Left ventricle myocardium inferior (tissue), 1 donor: ENCODE measurements at places on chromosomes 11 and 22.

- H3K4me1 ChIP-seq: peaks cover 21% of the 10 kb centered on the region
- no peak overlapping the region for H3K27ac ChIP-seq
- H3K27me3 ChIP-seq: peaks cover 92% of the 10 kb centered on the region
- H3K4me3 ChIP-seq: no peak overlapping the region
Observed at GRCh38 chr11:17736930-17737817, 2.6 kb downstream of the KCNC1 start.

- no peaks in the 10 kb centered on the region for H3K27me3 ChIP-seq
- H3K4me3 ChIP-seq: no peak overlapping the region
- DNase-seq: no peak
- H3K4me1 ChIP-seq: peaks cover 78% of the 10 kb centered on the region
- H3K36me3 ChIP-seq: no peaks in the 10 kb centered on the region
Observed at GRCh38 chr11:63666874-63667273, 4.3 kb downstream of the ATL3 start.

DNA sequence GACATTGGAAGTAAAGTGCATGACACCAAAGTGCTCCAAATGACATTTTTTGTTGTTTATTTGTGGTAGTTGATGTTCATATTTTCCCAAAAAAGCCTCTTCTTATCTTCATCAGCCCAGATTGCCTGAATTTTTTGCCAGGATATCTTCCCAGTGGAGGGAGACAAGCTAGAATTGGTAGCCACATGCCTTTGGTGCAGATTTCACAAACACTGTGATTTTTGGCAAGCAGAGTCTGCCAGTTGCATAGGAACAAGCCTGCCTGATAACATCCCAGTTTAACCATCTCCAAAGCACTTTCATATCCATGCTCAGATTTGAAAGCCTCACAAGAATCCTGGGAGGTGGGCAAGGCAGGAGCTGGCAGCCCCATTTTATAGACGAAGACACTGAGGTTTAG, 102.3 kb upstream of the SYT13 start:
- H3K27me3 ChIP-seq: peaks cover 71% of the 10 kb centered on the region
- no peak overlapping the region for H3K27ac ChIP-seq
- no peaks in the 10 kb centered on the region for H3K4me1 ChIP-seq
- no peaks in the 10 kb centered on the region for H3K36me3 ChIP-seq

DNA sequence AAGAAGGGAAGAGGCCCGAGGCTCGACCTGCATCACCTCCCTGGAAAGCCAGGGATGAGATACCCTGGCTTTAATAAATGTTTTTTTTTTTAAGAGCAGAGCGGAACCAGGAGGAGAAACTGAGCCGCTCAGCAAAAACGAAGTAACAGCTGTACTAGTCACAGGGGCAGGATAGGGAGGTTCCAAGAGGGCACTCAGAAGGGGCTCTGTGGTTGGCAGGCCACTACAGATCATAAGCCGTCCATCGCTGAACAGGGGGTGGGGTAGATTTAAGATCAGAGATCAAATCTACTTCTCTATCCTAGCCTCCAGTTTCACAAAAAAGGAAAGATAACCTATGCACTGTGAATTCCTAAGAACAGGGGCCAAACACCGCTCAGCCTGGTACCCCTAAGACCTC, 625 bp downstream of the EIF3D start:
- H3K27ac ChIP-seq: peak overlapping the region; percentile 94
- no peak for DNase-seq
- H3K4me1 ChIP-seq: peaks cover 25% of the 10 kb centered on the region
- H3K27me3 ChIP-seq: no peaks in the 10 kb centered on the region
- H3K36me3 ChIP-seq: peaks cover 37% of the 10 kb centered on the region

- DNase-seq: no peak
- H3K27ac ChIP-seq: no peak overlapping the region
- H3K36me3 ChIP-seq: no peaks in the 10 kb centered on the region
- no peak overlapping the region for H3K4me3 ChIP-seq
- no peaks in the 10 kb centered on the region for H3K27me3 ChIP-seq
Observed at GRCh38 chr11:63621071-63621470, 6.8 kb upstream of the PLAAT3 start.

GRCh38 chr11:116742104-116742503, 30.7 kb downstream of the BUD13 start:
- DNase-seq: no peak
- H3K4me3 ChIP-seq: no peak overlapping the region
- H3K27me3 ChIP-seq: no peaks in the 10 kb centered on the region
- H3K27ac ChIP-seq: no peak overlapping the region

GRCh38 chr11:79030448-79030847, 410.4 kb downstream of the TENM4 start:
- no peak for DNase-seq
- no peak overlapping the region for H3K4me3 ChIP-seq
- no peak overlapping the region for H3K27ac ChIP-seq

DNA sequence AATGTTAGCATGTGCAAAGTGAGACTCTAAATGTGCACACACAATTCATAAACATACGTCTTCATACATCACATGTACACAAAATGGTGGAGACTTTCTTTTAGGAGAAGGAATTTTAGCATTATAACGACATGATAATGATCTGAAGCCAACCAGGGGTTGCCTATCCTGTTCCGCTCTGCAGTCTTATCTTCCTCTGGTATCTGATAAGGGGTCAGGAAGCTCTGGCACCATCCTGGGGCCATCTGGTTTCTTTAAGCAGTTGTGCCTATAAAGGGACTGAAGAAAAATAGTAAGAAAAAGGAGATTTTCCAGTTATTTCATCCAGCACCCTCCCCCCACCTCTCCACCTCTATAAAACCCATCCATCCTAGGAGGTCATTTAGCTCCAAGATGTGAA, 5.8 kb upstream of the NUP50 start:
- peaks cover 17% of the 10 kb centered on the region for H3K36me3 ChIP-seq
- no peaks in the 10 kb centered on the region for H3K27me3 ChIP-seq
- H3K27ac ChIP-seq: no peak overlapping the region
- H3K4me1 ChIP-seq: peaks cover 14% of the 10 kb centered on the region
- DNase-seq: no peak
- H3K4me3 ChIP-seq: no peak overlapping the region

GRCh38 chr11:64611869-64612646, 21.0 kb downstream of the SLC22A12 start:
- DNase-seq: no peak
- peaks cover 6% of the 10 kb centered on the region for H3K4me1 ChIP-seq
- peaks cover 31% of the 10 kb centered on the region for H3K27me3 ChIP-seq
- no peak overlapping the region for H3K4me3 ChIP-seq
- no peak overlapping the region for H3K27ac ChIP-seq
- no peaks in the 10 kb centered on the region for H3K36me3 ChIP-seq

GRCh38 chr22:30564045-30564760, 10.3 kb downstream of the GAL3ST1 start:
- H3K4me3 ChIP-seq: no peak overlapping the region
- H3K27ac ChIP-seq: no peak overlapping the region
- peaks cover 73% of the 10 kb centered on the region for H3K27me3 ChIP-seq
- H3K4me1 ChIP-seq: no peaks in the 10 kb centered on the region
- H3K36me3 ChIP-seq: no peaks in the 10 kb centered on the region
- no peak for DNase-seq

GRCh38 chr11:78666675-78667160, 92.1 kb upstream of the NARS2 start:
- peaks cover 32% of the 10 kb centered on the region for H3K27me3 ChIP-seq
- no peak overlapping the region for H3K4me3 ChIP-seq
- no peaks in the 10 kb centered on the region for H3K36me3 ChIP-seq
- H3K4me1 ChIP-seq: no peaks in the 10 kb centered on the region
- no peak overlapping the region for H3K27ac ChIP-seq
- DNase-seq: no peak

DNA sequence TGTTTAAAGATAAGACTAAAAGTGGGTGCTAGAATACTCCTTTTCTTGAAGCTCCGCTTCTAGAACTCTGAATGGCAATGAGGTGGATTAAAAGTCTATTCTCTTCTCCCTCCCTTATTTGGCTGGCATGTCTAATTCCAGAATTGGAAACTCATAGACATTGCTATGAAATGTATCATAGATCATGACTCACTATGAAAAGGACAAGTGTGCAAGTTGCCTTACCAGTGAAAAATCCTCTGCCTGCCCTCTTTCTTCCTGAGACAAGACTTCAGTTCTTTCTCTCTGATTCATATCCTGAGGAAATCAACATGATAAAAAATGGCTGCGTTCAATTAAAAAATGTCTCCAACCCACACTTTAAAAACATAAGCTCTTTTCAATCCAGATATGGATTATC, 73.2 kb upstream of the BLID start:
- no peak overlapping the region for H3K4me3 ChIP-seq
- no peaks in the 10 kb centered on the region for H3K27me3 ChIP-seq
- peak overlapping the region; percentile 59 for H3K27ac ChIP-seq
- DNase-seq: no peak

GRCh38 chr11:22543261-22543660, 82.4 kb downstream of the FANCF start:
- no peak for DNase-seq
- no peak overlapping the region for H3K4me3 ChIP-seq
- no peaks in the 10 kb centered on the region for H3K4me1 ChIP-seq
- H3K27ac ChIP-seq: no peak overlapping the region

DNA sequence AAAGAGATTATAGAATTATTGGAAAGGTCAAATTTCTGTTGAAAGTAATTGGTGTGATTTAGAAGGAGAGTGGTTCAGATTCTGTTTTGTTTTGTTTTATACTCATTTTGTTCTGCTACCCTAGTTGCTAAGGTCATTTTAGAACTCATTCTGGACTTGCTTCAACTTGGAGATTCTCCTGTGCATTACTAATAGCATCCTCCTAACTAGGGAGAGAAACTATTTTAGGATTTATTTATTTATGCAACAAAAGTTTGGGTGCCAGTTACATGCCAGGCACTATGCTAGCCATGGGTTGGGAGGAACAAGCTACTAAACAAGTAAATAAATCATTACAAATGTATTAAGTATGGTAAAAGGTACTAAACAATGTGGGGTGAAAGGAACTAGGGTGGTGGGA, 84.0 kb downstream of the YAP1 start:
- H3K36me3 ChIP-seq: no peaks in the 10 kb centered on the region
- H3K4me1 ChIP-seq: peaks cover 46% of the 10 kb centered on the region
- DNase-seq: no peak

DNA sequence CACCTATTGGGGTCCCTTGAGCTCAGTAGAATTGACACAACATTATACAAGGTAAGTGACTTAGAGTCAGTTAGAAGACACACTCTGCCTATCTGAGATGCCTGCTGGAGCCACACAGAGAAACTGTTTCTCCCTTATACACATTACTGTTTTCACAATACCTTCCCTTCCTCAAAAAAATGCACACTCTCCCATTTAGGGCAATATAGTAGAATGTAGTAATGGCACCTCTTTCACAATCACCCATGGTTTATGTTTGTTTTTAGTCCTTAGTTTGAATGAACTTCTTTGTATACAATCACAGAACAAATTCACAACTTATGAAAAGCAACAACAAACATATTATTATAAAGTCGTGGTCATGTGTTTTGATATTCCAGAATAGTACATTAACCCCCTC, 14.3 kb downstream of the OR52H1 start:
- DNase-seq: no peak
- H3K27me3 ChIP-seq: no peaks in the 10 kb centered on the region
- H3K4me3 ChIP-seq: no peak overlapping the region
- H3K27ac ChIP-seq: no peak overlapping the region
- peaks cover 3% of the 10 kb centered on the region for H3K4me1 ChIP-seq
- no peaks in the 10 kb centered on the region for H3K36me3 ChIP-seq

DNA sequence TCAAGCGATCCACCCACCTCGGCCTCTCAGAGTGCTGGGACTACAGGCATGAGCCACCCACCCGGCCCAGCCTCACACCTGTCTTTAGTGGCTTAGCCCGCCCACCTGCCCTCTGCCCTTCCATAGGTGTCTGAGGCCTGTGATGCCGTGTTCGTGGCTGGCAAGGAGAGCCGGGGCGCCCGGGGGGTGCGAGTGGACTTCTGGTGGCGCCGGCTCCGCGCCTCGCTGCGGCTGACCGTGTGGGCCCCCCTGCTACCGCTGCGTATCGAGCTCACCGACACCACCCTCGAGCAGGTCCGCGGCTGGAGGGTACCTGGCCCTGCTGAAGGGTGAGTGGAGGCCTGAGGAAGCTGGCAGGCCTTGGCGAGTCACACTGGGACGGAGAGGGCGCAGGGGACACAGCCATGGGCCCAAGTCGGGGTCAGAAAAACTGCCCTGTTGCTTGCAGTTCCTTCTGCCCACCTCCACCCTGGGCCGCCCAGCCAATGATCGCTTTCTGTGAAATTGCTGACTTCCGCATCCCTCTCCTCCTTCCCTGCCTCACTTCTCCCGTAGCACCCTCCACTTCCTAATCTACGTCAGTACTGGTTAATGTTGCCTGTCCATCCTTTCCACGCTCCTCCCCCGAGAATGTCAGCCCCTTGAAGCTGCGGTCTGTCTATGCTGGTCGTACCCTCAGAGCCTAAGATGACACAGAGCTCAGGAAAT, 9.3 kb downstream of the TMEM132A start:
- H3K4me3 ChIP-seq: no peak overlapping the region
- no peaks in the 10 kb centered on the region for H3K27me3 ChIP-seq
- no peak for DNase-seq
- H3K27ac ChIP-seq: no peak overlapping the region
- H3K4me1 ChIP-seq: peaks cover 24% of the 10 kb centered on the region

GRCh38 chr11:106988151-106989077, 29.9 kb downstream of the GUCY1A2 start:
- no peaks in the 10 kb centered on the region for H3K27me3 ChIP-seq
- H3K27ac ChIP-seq: peak overlapping the region; percentile 68
- no peak for DNase-seq
- H3K4me1 ChIP-seq: peaks cover 37% of the 10 kb centered on the region

- H3K4me3 ChIP-seq: peak overlapping the region; percentile 30
- H3K36me3 ChIP-seq: no peaks in the 10 kb centered on the region
Observed at GRCh38 chr11:19679952-19680828, 32.4 kb upstream of the NAV2 start.

DNA sequence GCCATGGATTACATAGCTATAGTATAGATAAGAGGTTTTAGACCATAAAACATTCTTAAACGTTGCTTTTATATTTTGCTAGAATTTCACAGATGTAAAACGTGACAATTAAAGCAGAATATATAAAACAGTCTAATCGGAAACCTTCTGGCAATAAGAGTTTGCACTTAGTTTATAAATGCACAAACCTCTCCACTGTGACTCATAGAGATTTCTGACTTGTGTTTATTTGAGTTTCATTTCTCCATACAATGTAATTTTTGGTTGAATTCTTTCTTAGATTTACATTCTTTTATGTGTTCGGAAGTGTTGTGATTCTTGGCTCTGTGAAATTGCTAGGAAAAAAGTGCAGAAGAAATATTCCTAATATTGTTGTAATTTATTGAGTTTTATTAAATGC, 288.7 kb upstream of the CTSC start:
- H3K27me3 ChIP-seq: no peaks in the 10 kb centered on the region
- no peak for DNase-seq
- no peak overlapping the region for H3K27ac ChIP-seq
- H3K4me3 ChIP-seq: no peak overlapping the region

GRCh38 chr11:12376259-12377081, 901 bp upstream of the PARVA start:
- H3K36me3 ChIP-seq: no peaks in the 10 kb centered on the region
- peaks cover 50% of the 10 kb centered on the region for H3K4me1 ChIP-seq
- peak overlapping the region; percentile 76 for H3K4me3 ChIP-seq
- H3K27me3 ChIP-seq: no peaks in the 10 kb centered on the region

GRCh38 chr22:33889748-33890147, 30.5 kb downstream of the LARGE1 start:
- H3K4me3 ChIP-seq: no peak overlapping the region
- no peak for DNase-seq
- peaks cover 88% of the 10 kb centered on the region for H3K4me1 ChIP-seq
- H3K27me3 ChIP-seq: no peaks in the 10 kb centered on the region
- no peaks in the 10 kb centered on the region for H3K36me3 ChIP-seq
- no peak overlapping the region for H3K27ac ChIP-seq

GRCh38 chr11:80958361-80958760, 1517.5 kb upstream of the TENM4 start:
- H3K4me1 ChIP-seq: no peaks in the 10 kb centered on the region
- no peak overlapping the region for H3K4me3 ChIP-seq
- no peaks in the 10 kb centered on the region for H3K36me3 ChIP-seq
- DNase-seq: no peak
- no peaks in the 10 kb centered on the region for H3K27me3 ChIP-seq
